RPMI8226 (cell line): ENCODE measurements at places on chromosomes 1 and 21.

- no peak for DNase-seq
These were observed 33.7 kb downstream of the IER5 start for GRCh38 chr1:181122222-181122621.

DNA sequence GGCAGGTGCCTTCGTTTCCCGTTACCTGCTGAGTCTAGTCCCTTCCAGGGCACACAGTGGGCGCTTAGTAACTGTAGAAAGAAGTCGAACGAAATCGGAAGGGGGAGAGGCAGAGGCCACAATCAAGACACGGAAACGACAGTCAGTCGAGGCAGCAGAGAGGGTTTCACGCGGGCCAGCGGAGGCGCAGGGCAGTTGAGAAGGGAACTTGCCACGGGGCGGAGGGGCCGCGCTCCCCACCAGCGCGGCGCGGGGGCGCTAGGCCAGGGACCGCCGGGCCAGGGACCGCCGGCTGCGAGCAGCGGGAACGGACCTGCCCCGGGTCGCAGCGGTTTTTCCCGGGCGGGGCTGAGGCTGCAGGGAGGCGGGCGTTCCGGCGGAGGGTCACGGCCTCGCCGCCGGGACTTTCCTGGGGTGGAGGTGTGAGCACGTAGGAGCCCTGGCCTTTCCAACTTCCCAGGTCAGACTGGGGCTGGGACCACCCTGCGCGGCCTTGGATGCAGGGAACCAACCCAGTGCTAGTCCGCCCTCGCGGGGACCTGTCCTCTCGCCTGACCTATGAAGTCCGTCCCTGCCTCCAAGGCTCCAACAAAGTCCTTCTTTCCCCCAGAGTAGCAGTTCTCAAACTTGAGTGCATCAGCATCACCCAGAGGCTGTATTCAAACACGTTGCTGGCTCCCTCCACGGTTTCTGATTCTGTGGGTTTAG, 150.1 kb upstream of the FGGY start:
- DNase-seq, result peak; percentile 10

DNA sequence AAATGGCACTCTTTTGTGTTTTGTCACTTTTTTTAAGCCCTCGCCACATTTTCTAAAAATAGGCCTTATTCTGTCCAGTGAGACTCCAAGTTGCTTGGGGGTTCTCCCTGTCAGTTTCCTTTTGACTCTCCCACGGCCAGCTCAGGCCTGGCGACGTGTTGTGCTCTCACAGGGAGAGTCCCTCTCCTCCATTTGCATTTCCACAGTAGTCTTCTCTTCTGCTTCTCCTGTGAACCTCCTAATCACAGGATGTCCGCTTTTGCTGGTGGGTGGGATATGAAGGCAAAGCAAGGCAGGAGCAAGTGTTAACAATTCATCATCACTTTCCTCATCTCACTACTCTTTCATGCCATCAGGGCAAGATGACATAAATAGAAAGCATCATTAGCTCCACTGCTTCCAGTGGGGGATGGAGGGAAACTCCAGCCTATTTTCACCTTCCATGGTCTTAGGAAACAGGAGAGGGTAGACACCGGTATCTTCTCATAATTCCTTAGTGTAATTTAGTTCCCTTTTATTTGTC, 99.8 kb downstream of the INTS7 start:
- no peak for DNase-seq

DNA sequence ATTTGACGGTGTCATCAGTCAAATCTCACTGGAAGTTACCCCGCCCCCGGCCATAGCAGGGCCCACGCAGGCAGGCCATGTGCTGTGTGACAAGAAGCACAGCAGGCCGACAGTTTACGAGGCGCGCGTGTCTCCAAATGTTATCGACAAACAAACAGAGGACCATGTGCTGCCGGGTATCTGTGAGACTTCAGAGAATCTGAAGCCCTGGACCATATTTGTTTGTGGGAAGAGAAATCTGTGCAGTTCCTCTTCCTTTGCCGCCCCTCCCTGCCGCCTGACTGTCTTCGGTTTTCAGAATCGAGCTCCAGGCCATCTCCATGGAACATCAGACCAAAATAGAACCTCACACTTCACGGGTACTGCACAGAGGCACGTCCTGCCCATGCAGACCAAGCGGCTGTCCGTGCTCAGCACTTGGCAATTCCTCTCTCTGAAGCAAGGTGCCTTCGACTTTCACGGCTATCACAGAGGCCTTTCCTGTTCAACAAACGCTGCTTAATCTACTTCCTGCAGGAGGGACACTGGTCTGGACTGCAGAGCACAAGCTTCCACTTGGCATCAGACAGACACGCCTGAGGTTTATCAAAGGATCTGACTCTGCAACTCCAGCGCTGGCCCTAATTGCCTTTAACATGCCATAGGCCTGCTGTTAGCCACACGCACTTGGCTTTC, 135.7 kb upstream of the KRTAP19-8 start:
- DNase-seq, result no peak

- peak; percentile 94 for DNase-seq
These were observed 1.7 kb upstream of the NADK start for GRCh38 chr1:1779691-1780597.

GRCh38 chr21:19120591-19120990, 717.0 kb upstream of the TMPRSS15 start:
- no peak for DNase-seq
